ENCODE measurements at places on chromosomes 1 and 21.
A peak's percentile ranks its signal among the peaks of the same experiment; 100 is the strongest.

DNA sequence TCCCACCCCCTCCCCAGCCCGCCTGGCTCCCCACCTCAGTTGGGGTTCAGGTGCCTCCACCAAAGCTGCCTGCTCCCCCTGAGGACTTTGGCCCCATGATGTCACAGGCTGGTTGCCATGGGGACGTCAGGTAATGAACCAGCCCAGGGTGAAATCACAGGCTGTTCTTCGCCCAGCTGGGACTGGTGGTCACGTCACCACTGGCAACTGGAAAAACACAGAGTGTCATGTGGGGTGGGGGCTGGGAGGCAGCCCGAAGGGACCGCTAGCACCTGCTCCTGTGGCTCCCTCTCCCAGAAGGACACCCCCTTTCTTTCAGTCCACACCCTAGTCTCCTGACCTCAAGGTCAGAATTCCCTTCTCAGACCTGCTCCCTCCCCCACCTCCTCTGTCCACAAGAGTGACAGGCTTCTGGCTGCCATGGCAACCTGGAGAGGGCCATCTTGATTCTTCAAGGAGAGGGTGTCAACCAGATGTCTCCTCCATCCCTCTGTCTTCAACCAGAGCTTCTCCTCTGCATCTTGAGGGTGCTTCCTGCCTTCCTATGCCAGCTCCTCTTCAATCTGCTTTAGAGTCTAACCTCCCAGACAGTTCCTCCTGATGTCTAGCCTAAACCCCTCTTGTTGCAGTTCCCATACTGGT lies 6.2 kb downstream of the FAM131C start:
- no peak for DNase-seq

GRCh38 chr21:28738882-28739281 lies 253.8 kb downstream of the LTN1 start:
- DNase-seq, result no peak

DNA sequence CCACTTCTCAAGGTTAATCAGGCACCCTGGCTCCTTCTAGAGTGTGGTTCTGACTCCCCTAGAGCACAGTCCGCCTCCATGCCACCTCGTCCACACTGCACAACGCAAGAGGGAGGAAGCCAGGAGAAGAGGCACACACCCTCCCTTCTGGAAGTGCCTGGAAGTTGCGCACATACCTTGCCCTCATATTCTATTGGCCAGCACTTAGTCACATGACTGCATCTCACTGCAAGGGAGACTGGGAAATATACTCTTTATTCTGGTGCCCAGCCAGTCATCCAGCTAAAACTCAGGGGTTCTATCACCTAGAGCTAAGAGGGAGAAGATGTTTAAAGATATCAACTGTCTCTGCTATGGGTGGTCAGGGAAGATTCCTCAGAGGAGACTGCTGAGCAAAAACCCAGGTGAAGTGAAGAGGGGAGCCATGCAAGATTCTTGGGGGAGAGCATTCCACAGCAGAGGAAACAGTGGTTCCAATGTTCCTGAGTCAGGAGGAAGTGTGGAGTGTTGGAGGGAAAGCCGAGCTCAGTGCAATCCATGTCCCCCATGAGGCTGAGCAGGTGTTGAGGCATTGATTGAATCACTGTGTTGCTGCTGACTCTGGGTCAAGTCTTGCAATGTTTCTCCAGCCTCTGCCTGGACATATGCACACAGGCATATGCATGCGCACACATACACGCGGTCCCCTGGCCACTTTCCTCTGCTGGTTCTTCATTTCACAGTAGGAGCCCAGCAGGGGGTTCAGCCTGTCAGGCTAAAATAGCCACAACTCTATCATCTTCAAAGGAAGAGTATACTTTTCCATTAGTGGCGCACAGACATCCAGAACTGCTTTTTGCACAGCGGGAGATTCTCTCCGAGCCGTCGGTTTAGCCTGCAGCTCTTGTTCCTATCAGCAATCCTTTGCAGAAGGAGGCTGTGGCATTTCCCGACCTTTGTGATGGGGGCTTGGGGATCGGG lies 22.3 kb upstream of the KLHDC7A start:
- no peak for DNase-seq

- no peak for DNase-seq
Observed at GRCh38 chr1:9598316-9598700, 9.6 kb downstream of the TMEM201 start.

DNA sequence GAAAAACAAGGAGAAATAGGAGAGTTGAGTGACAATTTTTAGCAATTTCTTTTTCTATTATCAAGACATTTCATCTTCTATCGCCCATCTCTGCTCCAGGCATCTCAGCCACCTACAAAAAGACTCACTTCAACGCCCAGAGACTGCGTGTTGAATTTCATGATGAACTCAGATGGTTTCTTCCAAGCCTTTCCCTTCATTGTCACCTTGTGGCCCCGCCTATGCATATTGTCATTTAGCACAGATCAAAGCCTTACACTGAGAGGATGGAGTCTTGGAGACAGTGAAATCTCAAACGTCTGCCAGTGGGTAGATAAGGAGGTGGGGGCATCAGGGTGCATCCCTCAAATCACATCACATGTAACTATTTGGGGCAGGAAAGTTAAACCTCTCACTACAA lies 319.4 kb downstream of the SIPA1L2 start:
- DNase-seq, result no peak

- no peak for DNase-seq
Observed at GRCh38 chr1:39695016-39695415, 3.8 kb upstream of the HPCAL4 start.

DNA sequence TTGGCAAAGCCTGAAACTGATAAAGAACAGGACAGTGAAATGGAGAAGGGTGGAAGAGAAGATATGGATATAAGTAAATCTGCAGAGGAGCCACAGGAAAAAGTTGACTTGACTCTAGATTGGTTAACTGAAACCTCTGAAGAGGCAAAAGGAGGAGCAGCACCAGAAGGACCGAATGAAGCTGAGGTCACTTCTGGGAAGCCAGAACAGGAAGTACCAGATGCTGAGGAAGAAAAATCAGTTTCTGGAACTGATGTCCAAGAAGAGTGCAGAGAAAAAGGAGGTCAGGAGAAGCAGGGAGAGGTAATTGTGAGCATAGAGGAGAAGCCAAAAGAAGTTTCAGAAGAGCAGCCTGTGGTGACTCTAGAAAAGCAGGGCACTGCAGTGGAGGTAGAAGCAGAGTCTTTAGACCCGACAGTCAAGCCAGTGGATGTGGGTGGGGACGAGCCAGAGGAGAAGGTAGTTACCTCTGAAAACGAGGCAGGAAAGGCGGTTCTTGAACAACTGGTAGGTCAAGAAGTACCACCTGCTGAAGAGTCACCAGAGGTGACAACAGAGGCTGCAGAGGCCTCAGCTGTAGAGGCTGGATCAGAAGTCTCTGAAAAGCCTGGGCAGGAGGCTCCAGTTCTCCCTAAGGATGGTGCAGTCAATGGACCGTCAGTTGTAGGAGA lies 16.3 kb downstream of the CCDC17 start:
- no peak for DNase-seq

DNA sequence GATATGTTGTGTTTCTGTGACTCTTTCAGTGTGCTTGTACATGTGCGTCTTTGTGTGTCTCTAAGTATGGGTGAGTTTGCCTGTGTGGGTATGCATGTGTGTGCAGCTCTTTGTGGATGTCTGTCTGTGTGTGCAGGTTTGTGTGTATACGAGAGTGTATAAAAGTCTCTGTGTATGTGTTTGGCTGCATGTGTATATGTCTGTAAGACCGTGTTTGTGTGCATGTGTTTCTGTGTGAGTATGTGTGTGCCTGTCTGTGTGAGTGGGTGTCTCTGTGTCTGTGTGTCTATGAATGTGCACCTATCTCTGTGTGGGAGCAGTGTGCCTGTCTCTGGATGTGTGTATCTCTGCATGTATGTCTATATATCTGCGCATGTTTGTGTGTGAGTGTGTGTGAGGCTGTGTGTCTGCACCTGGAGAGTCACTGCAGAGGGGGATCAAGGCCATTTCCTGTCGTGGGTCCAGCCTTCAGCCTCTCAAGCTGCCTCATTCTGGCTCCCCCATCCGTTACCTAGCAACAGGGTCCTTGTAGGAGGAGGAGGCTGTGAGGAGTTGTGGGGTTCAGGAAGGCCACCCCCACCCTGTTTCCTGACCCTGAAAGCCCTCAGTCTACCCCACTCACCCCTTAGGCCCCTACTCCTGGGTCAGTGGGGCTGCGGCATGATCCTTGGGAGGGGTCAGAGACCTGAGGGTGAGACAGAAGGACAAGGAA lies 10.4 kb downstream of the FGR start:
- DNase-seq, result peak; percentile 30

GRCh38 chr1:226691247-226691646 lies 47.8 kb downstream of the ITPKB start:
- DNase-seq, result no peak

- DNase-seq, result no peak
Observed at GRCh38 chr1:39427912-39428311, 63.5 kb upstream of the BMP8A start.

DNA sequence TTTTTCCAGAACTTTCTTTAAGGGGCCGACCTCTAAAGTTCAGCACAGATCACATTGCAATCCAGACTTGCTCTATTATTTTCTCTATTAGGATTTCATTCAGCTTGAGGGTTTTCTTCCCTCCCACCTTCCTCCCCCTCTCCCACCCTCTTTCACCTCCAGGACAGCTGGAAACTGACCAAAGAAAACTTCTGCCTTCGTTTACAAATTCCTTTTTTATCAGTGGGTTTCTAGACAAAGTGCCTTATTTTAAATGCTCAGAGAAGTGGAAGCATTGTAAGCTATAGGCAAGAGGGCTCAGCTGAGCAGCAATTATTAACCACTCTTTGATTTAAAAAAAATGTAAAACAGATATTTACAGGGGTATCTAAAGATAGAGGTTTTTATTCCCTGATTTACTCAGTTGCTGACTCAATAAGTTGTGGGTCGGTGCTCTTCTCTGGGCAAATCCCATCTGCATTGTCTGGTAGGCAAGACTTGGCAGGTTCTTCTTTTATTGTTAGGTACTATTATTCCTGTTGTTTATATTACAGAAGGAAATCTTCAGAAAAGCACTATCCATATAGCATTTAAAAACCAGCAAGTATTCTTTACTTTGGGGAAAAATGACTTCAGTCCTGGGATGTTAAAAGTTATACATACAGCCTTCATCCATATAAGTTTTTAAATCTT lies 277.0 kb upstream of the C1orf105 start:
- no peak for DNase-seq

GRCh38 chr1:19204446-19205266 lies 5.4 kb downstream of the UBR4 start:
- DNase-seq, result no peak

DNA sequence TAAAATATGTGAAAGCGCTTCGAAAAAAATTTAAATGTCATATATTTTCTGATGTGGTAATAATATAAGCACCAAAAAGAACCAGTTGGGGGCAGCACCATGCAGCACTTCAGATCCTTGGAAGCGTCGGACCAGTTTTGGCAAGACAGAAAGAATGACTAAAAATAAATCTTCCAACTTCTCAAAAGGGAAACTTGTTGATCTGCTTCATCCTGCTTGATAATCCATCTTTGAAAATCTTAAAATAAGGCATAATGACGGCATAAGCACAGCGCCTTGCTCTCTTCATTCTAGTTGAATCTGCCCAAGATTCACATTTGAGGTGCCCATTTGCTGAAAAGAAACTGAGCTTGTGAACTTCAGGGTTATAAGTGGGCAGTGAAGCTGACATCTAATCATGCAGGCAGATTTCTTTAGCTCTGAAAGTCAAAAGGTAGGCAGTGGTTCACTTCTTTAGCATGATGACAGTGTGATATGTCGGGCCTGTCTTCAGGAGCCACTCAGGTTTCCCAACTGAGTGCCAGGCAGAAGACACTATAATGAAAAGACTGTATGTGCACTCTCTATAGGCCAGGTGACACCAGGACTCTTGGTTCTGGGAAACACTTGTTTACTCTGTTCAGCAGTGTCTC lies 19.8 kb upstream of the MUTYH start:
- DNase-seq, result peak; percentile 44

GRCh38 chr1:208225954-208226937 lies 17.9 kb downstream of the PLXNA2 start:
- no peak for DNase-seq

DNA sequence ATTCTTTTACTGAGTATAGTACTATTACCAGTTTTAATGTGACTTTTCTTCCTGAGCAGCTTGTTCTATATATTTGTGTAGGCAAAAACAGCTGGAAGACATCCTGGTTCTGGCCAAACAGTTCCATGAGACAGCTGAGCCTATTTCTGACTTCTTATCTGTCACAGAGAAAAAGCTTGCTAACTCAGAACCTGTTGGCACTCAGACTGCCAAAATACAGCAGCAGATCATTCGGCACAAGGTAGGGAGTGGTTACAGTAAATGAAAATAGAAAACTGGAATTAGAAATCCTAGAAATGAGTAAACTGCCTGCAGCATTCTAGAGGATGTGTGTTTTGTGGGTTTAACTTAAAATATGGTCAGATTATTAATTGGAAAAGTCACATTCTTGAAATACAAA lies 64.1 kb upstream of the BMP8A start:
- no peak for DNase-seq

DNA sequence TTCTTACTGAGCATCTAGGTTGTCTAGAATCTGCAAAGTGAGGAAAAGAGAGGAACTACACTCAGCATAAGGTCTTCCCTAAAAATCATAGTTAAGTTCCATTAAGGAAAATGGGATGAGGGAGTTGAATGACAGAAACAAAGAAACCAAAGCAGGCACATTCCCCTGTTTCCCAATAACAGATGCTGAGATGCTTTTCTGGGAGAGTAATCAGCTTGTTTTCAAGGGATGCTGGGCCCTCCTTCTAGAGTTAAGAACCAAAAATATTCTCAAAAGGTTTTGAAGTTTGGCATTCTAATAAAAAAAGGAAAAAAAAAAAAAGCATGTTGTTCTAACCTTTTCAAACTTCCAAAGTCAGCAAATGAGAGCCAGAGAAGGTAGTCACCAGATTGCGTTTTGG lies 105.2 kb upstream of the ZNF648 start:
- no peak for DNase-seq

DNA sequence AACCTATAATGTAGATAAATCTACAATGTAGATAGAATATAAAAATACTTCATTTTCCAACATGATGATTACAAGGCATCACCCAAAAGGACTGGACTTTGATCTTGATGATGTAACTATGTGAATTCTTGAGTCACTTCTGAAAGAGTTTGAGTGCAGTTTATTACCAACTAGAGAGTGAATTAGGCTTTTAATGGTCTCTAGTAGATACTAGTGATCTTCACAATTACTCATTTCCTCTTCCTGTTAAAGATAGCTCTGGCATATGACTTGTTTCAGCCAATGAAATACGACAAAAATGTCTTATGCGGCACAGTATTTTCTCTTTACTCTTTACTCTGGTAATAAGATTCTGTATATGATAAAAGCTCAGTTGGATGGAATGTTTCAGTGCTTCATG lies 1588.1 kb upstream of the B3GALT2 start:
- no peak for DNase-seq

DNA sequence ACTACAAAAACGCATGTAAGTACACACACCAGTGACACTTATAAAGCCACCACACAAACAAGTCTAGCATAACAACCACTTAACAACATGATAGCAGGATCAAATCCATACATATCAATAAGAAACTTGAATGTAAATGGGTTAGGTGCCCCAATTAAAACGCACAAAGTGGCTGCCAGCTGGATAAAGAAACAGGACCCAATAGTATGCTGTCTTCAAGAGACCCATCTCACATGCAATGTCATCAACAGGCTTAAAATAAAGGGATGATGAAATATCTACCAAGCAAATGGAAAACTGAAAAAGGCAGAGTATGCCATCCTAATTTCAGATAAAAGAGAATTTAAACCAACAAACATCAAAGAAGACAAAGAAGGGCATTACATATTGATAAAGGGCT lies 109.6 kb downstream of the SLC5A9 start:
- DNase-seq, result no peak

Data from WERI-Rb-1 (cell line).